ENCODE measurements at places on chromosomes 5 and 9.
A peak's percentile ranks its signal among the peaks of the same experiment; 100 is the strongest.

- no peak for DNase-seq
These were observed 55.5 kb upstream of the FUBP3 start for GRCh38 chr9:130523921-130524320.

GRCh38 chr9:113502427-113503034, 39.0 kb downstream of the RGS3 start:
- no peak for DNase-seq

- DNase-seq = no peak
These were observed 22.8 kb upstream of the ZNF131 start for GRCh38 chr5:43097701-43098449.

DNA sequence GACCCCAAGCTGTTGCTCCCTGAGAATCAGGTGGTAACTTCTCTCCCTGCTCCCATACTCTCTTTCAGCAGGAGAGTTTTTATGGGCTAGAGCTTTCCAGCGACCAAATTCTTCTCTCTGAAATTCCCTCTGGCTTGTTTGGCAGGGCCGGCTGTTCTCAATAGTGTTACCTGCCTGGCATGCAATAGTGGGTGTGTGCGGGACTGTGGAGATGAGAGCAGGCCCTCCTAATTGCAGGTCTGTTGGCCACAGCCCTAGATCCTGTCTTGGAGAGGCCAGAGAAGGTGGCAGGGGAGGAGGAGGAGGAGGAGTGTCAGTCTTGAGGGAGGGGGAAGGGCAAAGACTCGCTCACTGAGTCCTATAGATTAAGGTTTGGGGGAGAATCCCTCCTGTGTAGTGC, 29.5 kb downstream of the AQP7 start:
- DNase-seq = no peak

DNA sequence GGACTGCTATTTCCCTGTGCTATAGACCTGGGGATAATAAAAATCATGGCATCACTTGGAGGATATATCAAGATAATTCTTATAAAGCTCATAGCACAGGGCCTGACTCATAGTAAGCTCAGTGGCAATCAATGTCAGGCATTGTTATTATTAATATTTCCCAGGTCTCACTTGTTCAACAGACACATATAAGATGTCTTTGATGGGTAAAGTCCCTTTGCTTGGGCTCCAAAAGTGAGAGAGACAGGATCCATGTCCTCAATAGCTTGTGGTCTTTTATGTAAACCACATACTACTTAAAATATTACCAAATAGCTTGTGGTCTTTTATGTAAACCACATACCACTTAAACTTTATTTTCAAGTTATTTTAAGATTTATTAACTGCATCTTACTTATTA, 11.2 kb downstream of the SH3RF2 start:
- no peak for DNase-seq

DNA sequence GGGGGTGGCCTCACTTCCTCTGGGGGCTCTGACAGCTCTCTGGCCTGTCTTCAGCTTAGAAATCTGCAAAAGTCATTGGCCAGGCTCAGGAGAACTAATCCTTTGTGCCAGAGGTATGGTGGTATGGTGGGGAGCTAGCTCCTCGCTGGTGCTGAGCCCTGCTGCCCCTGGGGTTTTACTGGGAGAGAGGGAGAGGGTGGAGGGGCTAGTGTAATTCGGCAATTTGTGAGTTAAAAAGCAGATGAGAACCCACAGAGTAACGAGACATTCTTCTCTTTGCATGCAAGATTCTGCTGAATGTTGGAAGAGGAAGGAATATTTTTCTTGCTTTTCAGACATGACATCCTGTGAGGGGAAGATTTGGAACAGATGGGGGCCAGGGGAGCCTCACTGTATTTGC, 65.5 kb upstream of the SPRY4 start:
- no peak for DNase-seq

DNA sequence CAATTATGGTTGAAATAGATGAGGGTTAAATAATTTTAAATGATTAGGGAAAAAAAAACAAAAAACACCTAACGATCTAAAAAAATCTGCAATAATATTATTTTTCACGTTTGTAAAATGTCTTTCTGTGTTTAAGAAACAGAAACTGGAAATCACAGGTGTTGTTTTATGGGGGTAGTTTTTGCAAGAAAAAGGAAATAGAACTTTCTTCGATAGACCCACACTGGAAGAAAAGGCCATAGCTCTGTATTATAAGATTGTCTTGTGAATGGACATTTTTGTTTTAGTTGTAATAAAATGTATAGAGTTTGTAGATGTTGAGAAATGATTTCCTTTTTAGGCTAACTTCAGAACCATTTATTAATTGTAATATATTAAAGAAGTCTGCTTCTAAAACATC, 5.5 kb downstream of the CSNK1G3 start:
- no peak for DNase-seq

GRCh38 chr5:7169240-7169878, 226.6 kb upstream of the ADCY2 start:
- peak; percentile 40 for DNase-seq
